ENCODE measurements at places on chromosomes 13 and 19. TPM values are rescaled to one million over a fixed set of nuclear protein-coding genes. Genes with fewer than 3 reads are reported as not detected.

SULT2A1 gene
- total RNA-seq, result not detected

ZNF554 gene
- 1.2 TPM for total RNA-seq

FPR2 gene
- not detected for total RNA-seq

PABPC3 gene
- 0.18 TPM for total RNA-seq

PSG5 gene
- not detected for total RNA-seq

SERP2 gene
- total RNA-seq, result 7.7 TPM

SOX1 gene
- total RNA-seq, result not detected

TEKTIP1 gene
- not detected for total RNA-seq

RTBDN gene
- total RNA-seq, result 0.16 TPM

KLK12 gene
- 7.3 TPM for total RNA-seq

MTIF3 gene
- total RNA-seq, result 45.1 TPM

PSG6 gene
- total RNA-seq, result not detected

SRRM5 gene
- 0.50 TPM for total RNA-seq

CALR3 gene
- 0.20 TPM for total RNA-seq

- no peak for DNase-seq
These were observed 20.4 kb upstream of the NFIC start for GRCh38 chr19:3345850-3346460.

- no peak for DNase-seq
These were observed 8.1 kb downstream of the N4BP2L1 start for GRCh38 chr13:32419862-32420261.

- DNase-seq, result no peak
These were observed 1.1 kb downstream of the DACH1 start for GRCh38 chr13:71865874-71866334.

- DNase-seq, result no peak
These were observed 4.4 kb upstream of the EID2 start for GRCh38 chr19:39544226-39544903.

DNA sequence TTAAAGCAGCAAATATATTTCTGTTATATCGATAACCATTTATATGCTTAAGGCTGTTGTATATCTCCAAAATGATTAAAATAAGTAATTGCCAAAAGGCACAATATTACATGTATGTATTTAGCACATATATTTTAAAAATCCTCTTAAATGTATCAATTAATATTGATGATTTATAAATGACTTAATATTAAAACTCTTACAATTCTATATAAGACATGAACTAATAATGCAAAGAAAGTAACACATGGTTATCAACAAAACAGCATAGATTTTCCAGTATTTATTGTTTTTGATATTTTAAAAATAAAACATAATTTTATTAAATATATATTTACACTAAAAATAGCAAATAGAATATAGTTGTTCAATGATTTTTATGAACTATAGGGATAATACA lies 32.4 kb downstream of the PCDH9 start:
- DNase-seq, result no peak

GRCh38 chr13:52377898-52378297 lies 28.1 kb downstream of the THSD1 start:
- no peak for DNase-seq

- no peak for DNase-seq
These were observed 9.8 kb downstream of the GJA3 start for GRCh38 chr13:20151016-20151415.

DNA sequence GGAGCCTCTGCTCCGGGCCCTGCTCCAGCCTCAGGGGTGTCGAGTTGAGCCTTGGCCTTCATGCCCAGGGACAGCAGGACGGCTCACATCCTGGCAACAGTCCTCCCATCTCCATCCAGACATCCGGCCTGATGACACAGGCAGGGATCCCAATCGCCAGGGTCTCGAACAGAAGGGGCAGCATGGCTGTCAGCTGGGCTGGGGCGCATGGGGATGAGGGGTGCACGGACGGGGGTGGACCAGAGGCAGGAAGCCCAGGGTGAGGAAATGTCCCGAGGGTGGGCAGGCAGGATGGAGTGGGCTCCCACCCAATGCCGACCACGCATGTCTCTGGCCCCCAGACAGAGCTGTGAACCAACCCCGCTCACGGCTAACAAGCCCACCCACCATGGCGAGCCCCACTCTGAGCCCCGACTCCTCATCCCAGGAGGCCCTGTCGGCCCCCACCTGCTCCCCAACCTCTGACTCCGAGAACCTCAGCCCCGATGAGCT lies 16.2 kb downstream of the EVI5L start:
- DNase-seq, result no peak

DNA sequence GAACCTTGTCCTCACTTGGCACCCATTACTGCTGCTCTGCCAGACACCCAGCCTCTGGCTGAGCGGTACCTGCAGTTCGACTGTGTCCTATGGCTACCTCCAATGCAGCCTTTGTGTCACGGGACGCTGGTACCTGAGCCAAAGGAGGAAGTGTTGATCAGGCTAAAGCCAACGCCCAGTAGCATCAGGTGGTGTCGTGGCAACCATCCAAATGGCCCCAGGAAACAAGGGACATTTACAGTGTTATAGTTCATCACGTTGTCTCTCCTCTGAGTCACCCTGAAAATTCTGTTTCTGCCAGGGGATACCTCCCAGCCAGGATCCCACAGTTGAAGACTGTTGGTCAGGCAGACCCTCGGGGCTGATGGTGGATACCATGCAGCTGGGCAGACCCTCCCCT lies 10.1 kb downstream of the RHPN2 start:
- peak; percentile 99 for DNase-seq

DNA sequence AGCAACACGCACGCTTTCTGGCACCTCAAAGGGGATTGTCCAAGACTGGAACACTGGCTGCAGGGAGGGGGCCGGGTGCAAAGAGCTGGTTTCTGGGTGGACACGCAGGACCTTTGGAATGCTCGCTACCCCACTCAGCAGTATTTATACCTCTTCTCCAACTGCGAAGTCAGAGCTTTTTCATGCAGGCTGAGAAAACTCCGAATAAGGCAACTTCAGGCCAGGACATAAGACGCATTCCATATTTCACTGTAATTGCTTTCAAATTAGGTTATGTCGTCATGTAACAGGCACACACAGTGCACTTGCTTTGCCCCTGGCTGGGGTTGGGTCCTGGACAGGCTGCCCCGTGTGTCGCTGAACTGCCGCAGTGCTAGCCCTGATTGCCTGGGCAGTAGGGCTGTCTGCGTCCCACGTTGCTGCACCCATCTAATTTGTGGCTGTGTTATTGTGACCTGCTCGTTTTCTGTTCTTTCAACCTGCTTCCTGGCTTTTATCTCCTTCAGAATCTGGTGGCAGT lies 44.5 kb downstream of the ACTN4 start:
- no peak for DNase-seq

DNA sequence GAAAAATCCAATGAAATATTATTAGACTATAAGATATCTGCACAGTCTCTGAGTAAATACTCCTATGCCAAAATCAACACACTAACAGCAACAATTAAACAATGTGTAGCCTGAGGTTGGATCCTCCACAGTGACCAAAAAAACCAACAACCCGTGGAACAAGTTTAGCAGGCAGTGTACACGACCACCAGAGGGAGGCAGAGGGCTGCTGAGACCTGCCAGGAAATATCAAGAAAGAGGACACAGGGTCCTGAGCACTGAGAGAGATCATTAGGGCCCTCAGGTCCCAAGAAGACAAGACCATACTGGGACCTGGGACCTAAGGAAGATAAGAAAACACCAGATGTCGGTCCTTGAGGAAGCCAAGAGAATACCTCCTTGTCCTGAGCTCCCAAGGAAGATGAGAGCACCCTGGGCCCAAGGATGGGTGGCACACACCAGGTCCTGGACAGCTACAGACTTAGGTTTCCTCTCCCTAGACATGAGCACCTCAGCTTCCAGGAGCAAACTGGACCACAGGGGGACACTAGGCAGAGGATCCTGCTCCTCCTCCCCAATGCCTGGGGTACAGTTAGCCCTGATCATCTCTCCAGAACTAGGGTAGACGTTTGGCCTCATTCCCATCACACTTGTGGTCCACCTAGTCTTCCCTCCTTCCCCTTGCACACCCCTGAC lies 822 bp upstream of the ZNF274 start:
- DNase-seq, result peak; percentile 82

DNA sequence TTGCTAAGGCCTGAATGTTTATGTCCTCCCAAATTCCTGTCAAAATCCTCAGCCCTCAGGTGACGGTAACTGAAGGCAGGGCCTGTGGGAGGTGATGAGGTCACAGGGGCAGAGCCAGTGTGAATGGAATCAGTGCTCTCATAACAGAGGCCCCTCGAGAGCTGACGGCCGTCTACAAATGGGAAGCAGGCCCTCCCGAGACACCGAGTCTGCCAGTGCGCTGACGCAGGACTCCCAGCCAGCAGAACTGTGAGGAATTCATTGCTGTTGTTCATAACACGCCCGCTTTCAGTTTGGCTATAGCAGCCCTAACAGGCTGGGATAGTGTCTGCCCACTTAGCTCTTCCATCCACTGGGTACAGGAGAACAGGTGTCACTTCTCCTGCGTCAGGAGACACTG lies 41.2 kb downstream of the CARS2 start:
- no peak for DNase-seq

GRCh38 chr13:106499896-106500295 lies 35.6 kb downstream of the EFNB2 start:
- DNase-seq, result no peak

DNA sequence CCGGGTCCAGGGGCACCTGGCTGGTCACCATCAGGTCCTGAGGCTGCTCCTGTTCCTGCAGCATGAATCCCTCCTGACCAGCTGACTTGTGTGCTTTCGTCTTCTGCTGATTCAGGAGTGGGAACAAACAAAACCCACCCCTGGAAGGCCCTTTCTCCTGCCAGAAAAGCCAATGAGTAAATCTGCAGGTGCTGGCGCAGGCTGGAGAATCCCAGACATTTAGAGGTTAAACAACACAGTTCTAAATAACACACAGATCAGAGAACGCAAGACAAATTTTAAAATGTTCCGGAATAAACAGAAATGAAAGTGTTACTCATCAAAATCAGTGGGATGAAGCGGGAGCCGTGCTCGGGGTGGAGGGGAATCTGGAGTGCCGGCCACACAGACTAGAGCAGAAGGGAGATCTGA lies 60.6 kb upstream of the C13orf46 start:
- no peak for DNase-seq

GRCh38 chr13:46983881-46984280 lies 87.0 kb upstream of the HTR2A start:
- DNase-seq, result peak; percentile 96

DNA sequence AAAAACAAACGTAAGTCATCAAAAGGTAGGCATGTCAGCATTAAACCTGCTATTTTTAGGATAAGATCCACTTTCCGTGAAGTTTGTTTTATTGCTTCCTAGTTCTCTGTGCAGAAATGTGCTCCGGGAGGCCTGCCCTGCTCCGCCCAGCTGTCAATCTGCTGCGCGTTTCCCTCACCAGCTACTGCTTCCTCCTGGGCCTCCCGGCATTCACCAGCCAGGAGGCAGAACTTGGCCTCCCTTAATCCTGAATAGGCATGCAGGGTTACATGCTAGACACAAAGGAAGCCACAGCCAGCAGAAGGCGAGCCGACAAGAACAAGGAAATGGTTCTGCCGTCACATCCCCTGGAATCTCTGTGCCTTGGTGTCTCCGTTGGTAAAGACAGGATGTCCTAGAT lies 386.2 kb downstream of the IRS2 start:
- DNase-seq, result peak; percentile 32

- peak; percentile 79 for DNase-seq
These were observed 984 bp downstream of the RPS11 start for GRCh38 chr19:49497047-49497788.

GRCh38 chr13:99983499-99984401 lies 2.2 kb downstream of the ZIC2 start:
- no peak for DNase-seq
